ENCODE measurements at places on chromosomes 2 and 18. TPM values are rescaled to one million over a fixed set of nuclear protein-coding genes. Genes with fewer than 3 reads are reported as not detected.

The KCNIP3 gene
- total RNA-seq, result 1.7 TPM

The AQP12B gene
- not detected for total RNA-seq

The TACR1 gene
- 0.29 TPM for total RNA-seq

The ZNF396 gene
- total RNA-seq, result 0.64 TPM

The ST8SIA5 gene
- total RNA-seq, result not detected

The KCNE4 gene
- total RNA-seq, result 0.83 TPM

The SERPINB4 gene
- total RNA-seq, result not detected

All from A549 treated with RU486 at 1 μM for 4 hours (cell line).